ELR (cell line): ENCODE measurements at places on chromosomes 4 and X.

DNA sequence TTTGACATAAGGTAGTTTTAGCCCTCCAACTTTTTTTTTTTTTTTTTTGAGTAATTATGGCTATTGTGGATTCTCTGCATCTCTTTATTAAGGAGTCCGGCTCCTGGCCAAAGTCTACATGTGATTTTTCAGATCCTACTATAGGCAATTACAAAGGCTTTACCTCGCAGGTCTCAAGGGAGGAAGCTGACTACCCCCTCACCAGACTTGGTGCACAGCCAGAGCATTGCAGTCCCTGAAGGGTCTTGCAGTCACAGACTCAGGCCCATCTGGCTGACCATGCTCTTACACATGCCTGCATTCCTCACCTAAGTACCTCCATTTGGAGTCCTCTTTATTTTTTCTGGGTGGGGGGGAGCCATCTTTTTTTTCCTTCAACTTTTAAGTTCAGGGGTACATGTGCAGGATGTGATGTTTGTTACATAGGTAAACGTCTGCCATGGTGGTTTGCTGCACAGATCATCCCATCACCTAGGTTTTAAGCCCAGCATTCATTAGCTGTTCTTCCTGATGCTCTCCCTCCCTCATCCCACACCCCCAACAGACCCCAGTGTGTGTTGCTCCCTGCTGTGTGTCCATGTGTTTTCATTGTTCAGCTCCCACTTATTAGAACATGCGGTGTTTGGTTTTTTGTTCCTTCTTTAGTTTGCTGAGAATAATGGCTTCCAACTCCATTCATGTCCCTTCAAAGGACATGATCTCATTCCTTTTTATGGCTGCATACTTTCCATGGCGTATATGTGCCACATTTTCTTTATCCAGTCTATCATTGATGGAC is 88.4 kb upstream of the STIM2 start:
- DNase-seq, result no peak

DNA sequence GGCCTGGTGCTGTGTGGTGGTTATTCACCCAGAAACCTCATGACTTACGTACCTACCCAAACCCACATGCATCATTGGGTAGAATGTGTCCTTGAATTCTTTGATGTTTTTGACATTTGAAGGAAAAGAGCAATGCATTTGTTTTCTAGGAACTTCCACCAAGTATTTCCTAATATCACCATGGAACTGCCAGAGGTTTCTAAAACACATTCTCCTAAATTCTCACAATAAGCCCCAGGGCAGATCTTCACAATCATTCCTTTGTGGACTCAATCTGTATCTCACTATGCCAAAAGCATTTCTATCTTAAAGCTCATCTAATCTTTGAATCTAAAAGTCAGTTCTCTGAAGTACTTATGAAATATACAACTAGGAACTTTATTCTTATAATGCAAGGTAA is 8.3 kb upstream of the ODAM start:
- no peak for DNase-seq

DNA sequence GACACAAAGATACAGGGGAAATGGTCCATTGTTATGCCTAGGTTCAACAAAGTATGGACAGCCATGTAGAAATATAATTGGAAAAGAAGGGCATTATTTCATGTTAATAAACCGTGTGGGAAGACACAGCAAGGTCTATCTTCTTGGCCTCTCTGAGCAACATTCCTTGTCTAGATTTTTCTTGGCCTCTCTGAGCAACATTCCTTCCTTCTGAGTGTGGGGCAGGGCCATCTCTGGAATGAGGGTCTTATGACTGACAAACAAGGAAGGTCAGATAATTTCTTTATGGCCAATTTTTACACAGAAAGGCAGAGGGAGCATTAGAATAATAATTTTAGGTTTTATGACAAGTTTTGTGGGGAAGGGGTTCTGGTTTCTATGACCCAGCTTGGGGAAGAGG is 24.3 kb upstream of the MAOA start:
- no peak for DNase-seq

GRCh38 chr4:47505666-47506065 is 20.6 kb downstream of the ATP10D start:
- no peak for DNase-seq

DNA sequence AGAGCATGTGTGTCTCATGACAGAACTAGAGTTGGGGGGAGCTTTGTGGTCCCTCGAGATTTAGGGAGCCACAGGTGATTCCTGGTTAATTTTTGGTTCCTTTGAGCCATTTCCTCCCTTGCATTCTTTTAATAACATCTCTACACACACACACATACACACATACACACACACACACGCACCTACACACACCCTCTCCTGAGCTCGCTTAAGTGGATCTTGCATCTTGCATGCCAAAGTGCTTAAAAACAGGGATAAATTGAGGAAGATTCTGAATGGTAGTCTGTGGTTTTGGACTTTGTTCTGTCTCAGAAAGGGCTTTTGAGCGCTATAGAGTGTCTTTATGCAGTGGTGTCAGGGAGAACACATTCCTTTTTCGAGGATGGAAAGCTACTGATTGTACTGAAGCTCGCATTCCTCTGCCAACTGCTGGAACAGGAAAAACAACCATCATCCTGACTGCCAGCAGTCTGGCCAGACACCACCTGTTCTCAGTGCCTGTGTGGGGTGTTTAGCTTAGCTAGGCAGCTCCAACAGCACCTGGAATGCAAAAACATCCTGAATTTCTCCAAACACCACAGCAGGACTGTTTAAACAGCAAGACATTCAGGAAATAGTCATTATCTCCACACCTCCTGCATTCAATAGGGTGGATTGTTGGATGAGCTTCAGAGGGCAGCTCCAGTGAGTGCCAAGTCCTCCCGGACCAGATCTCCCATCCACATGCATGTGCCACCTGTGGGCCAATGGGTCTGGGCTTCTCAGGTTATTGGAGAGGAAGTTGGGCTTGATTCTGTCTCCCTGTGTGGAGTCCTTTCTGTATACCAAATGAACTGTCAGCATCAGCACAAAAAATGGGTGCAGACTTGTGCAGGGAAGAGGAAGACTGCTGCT is 21.9 kb upstream of the IGFBP7 start:
- no peak for DNase-seq

DNA sequence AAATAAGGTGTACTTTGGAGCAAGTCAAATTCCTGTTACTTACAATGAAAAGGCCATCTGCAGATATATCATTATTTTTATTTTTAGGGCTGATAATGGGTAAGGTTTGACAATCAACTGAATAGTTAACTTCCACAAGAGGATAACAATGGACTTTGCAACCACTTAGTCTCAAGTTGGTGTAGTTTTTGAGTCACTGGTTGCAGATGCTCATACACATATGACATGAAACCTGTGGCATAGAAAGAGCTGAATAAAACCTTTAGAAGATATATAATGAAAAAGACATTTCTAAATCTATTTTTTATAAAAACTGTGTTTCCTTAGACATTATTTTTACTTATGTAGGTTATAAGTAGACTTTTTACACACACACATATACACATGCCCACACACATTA is 2110.9 kb downstream of the PCDH7 start:
- DNase-seq, result no peak

GRCh38 chrX:31563792-31564191 is 492.0 kb upstream of the FTHL17 start:
- no peak for DNase-seq

DNA sequence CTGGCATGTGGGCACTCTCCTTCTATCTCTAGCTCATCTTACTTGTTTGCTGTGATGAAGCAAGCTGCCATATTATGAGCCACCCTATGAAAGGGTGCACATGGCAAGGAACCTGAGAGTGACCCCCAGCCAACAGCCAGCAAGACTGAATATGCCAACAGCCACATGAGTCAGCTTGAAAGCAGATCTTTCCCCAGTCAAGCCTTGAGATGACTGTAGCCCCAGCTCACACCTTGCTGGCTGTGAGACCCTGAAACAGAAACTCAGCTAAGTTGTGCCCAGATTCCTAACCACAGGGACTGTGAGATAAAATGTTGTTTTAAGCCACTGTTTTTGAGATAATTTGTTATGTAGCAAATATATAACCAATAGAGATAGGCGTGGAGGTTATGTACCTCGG is 36.2 kb downstream of the KDM5C start:
- DNase-seq, result peak; percentile 33

DNA sequence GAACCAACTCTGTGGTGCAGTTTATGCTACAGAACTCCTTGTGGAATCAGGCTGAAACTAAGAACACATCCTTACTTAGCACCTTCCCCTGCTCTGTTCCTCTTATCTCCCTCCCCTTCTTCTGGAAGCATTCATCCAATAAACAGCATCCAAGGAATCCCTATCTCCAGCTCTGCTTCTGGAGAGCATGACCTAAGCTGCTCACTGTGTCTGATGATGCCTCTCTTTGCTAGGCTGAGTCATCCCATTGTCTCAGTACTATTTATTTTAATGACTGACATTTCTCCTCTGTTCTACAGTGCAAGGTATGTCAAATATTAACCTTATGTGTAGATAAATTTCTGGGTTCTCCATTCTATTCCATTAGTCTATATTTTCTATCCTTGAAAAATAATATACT is 71.2 kb downstream of the BEND2 start:
- no peak for DNase-seq

DNA sequence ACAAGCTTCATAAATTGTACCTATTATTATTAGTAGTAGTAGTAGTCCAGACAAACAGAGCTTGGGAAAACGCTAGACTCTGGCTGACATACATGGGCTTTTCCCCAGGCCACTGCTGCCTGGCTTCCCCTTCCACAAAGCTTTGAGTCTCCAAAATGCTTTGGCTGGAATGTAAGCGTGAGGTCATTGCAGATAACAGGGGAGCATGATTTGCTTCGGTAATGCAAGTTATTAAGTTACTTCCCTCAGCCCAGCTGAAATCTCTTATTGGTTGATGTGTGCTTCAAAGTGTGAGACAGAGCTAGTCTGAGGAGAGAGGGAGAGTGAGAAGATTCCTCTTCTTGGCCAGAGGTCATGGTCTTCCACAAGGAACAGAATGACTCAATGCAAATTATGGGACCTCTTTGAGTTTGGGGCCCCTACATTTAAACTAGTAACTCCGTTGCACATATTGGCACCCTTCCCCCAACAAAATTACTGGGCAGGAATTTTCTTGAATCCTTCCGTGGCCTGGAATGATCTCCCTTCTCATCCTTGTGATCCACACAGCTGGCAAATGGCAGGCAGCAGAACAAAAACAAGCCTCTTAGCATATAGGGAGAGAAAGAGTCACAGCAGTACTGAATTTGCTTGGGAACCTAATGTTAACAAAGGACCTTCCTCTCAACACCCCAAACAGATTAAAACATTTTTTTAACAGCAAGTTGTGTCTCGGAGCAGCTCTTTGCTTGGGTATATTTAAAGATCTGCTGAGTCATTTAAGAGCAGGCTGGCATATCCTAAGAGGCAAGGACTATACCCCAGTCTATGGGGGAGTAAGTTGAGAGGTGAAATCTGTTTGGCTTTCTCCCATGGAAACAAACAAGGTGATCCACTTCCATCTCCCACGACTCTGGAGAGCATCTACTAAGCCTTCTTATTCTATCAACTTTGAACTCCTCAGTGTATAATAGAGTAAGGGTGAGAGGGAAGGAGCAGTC is 19.9 kb downstream of the AR start:
- DNase-seq, result no peak
